ENCODE measurements at places on chromosomes 7 and 10. TPM values are rescaled to one million over a fixed set of nuclear protein-coding genes. Genes with fewer than 3 reads are reported as not detected.

Gene PRKAG2
- polyA plus RNA-seq: 26.3 TPM

Gene GRID2IP
- 0.63 TPM for polyA plus RNA-seq

Gene CHAT
- 0.06 TPM for polyA plus RNA-seq

Gene SSC4D
- 5.2 TPM for polyA plus RNA-seq

DNA sequence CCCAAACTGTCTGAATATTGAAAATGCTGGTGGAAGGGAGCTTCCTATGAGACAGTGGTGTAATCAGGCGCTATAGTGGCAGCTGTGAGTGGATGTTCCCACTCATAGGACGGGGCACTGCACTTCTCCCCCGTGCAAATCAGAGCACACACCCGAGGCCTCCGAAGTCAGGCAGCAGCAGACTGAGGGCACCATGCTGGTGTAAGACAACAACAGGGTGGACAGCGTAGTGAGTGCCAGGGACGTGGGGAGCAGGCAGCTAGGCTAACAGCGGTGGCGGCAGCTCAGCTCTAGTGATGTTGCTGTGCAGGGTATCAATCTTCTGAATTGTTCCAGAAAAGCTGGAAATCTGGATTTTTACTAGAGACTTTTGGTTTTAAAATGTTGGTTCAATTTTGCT is 19.2 kb downstream of the C10orf53 start:
- no peak for DNase-seq

DNA sequence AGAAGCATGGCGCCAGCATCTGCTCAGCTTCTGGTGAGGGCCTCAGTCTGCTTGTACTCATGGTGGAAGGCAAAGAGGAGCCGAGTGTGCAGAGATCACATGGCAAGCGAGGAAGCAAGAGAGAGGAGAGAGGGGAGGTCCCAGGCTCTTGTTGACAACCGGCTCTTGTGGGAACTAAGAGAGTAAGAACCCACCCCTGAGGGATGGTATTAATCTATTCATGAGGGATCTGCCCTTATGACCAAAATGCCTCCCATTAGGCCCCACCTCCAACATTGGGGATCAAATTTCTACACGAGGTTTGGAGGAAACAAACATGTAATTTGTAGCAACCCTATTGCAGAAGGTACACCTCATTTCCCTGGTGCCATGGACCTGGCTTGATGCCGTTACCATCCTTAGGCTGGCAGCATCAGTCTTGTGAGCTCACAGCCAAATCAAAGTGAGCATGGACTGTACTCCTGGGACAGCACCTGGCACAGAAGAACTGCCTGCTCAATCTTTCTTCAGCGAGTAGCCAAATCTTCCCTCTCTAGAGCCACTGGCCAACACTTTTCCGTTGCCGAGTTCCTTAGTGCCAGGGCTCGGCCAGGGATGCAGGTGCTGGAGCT is 6.5 kb downstream of the BTBD16 start:
- DNase-seq: no peak

DNA sequence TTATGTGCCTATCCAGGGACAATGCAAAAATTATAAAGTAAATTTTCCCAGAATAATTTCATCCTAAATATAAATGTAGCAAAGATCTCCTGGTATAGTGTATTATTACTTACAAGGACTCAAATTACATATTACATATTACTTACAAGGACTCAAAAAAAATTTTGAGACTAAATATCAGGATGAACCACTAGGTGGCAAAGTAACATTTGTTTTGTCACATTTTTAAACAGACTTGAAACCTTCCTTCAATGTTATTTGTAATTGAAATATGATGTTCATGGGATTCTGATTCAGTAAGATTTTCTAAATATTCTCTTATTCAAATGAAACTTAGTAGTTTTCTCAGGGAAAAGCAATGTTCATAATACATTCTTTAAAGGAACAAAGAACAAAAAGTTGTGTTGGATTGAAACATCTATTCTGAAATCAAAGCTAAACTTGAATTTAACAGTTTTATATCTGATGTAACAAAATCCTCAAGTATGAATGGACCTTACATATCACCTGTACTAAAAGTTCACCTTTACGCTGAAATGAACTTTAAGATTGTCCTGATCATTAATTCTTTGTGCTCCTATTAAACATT is 74.3 kb upstream of the GNAI1 start:
- DNase-seq: peak; percentile 62

GRCh38 chr7:73770002-73770859 is at the start of gene CLDN3:
Gene CLDN3, minus strand, starts transcription at chr7:73770270. Its CDS starts 221 bp downstream, at chr7:73770049.
- peak; percentile 87 for DNase-seq

- no peak for DNase-seq
Measured at GRCh38 chr10:104367904-104368303, 14.3 kb downstream of the CFAP58 start.

DNA sequence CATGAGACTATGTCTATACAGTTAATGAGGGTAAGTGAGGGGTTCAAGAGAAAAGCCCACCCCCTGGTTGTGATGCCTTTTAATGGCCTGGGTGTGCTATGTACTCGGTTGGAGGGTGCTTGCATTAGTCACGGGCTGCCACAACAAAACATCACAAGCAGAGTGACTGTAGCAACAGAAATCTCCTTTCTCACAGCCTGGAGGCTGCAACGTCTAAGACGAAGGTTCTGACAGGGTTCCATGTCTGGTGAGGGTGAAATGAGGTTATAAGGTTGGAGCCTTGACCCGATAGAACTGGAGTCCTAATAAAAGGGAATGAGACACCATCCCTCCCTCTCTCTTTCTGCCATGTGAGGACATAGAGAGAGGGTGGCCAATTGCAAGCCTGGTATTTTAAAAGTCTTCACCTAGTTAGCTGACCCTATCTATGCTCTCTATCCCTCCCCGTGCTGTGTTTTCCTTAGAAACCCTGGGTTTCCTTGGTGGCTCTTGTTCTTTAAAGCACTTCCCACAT is 126.0 kb upstream of the GDF10 start:
- DNase-seq: no peak

DNA sequence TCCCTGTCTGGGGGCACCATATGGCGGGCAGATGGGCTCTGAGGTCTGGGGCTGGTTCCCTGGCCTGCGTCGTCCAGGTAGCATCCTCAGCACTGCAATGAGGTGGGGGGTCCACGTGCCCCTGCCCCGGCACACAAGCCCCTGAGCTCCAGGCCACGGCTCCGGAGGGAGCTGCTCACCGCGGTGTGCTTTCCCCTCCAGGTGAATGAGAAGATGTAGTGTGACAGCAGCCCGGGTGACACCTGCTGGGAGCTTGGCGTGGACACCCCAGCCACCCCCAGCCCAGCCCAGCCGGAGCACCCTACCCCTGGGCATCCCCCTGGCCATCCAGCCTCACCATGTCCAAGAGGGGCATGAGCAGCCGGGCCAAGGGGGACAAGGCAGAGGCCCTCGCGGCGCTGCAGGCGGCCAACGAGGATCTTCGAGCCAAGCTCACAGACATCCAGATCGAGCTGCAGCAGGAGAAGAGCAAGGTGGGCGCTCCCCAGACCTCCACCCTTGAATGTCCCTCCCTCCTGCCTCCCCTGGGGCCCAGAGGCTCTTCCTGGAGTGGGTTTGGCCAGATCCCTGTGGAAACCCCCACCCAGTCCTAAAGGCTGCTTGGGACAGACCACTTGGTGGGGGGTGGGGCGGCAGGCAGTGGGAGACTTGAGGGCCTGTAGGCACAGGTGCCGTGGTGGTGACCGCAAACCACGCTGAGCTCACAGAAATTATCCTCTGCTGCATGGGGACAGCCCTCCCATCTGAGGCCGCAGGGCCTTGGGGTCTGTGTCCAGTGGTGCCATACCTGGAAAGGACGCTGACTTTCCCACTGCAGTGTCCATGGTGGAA is 38.9 kb downstream of the JAKMIP3 start:
- no peak for DNase-seq

Measured in renal pelvis (tissue), 12 donors.